A549 (cell line): ENCODE measurements at places on chromosomes 1 and 21. TPM values are rescaled to one million over a fixed set of nuclear protein-coding genes. Genes with fewer than 3 reads are reported as not detected.

- DNase-seq = no peak
Observed at GRCh38 chr1:238399558-238399957, 508.8 kb upstream of the ZP4 start.

DNA sequence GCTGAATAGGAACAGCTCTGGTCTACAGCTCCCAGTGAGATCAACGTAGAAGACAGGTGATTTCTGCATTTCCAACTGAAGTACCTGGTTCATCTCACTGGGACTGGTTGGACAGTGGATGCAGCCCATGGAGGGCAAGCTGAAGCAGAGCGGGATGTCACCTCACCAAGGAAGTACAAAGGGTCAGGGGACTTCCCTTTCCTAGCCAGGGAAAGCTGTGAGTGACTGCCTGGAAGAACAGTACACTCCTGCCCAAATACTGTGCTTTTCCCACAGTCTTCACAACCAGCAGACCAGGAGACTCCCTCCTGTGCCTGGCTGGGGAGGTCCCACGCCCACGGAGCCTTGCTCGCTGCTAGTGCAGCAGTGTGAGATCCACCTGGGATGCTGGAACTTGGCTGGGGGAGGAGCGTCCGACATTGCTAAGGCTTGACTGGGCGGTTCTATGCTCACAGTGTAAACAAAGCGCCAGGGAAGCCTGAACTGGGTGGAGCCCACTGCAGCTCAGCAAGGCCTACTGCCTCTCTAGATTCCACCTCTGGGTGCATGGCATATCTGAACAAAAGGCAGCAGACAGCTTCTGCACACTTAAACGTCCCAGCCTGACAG, 14.7 kb downstream of the CR1L start:
- DNase-seq = no peak

DNA sequence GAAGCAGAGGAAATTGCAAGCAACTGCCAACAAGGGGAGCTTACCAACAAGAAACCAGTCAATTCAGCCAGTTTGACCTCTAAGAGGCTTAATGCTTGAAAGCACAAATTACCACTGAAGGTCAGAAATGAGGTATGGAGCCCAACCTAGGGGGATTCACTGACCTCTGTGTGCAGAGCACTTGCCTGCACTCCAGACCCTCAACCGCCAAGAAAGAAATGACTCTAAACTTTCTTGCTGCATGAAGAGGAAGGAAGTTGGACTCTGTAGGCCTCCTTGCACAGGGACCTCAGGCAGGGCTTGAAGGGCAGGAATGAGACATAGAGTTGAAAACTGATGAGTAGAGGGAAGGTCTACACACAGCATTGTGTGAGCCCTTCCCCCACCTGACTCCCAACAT, 10.0 kb downstream of the ARMH1 start:
- DNase-seq = no peak

DNA sequence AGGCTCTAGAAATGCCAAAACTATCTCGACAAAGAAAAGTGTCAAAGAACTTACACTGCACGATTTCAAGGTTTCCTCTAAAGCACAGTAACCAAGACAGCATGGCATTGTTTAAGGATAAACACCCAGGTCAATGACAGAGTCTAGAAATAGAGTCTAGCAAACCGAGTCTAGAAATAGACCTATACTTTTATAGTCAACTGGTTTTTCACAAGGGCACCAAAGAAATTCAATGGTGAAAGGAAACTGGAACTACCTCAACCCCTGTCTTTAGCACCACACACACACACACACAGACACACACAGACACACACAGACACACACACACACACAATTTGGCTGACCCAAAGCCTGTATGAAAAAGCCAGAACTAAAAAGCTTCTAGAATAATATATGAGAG, 67.1 kb upstream of the PGBD5 start:
- no peak for DNase-seq

- DNase-seq = no peak
Observed at GRCh38 chr21:36075171-36075570, 5.3 kb downstream of the CBR1 start.

MEGF6 gene
- polyA plus RNA-seq = 10.2 to 13.7 TPM (median 12.7 TPM) in 3 replicates

MYOC gene
- not detected in 3 replicates for polyA plus RNA-seq

KCNH1 gene
- polyA plus RNA-seq = 5.1 to 5.7 TPM (median 5.3 TPM) in 3 replicates

FBLIM1 gene
- polyA plus RNA-seq = 33.9 to 39.4 TPM (median 38.1 TPM) in 3 replicates

ACBD6 gene
- 59.8 to 61.4 TPM (median 61.4 TPM) in 3 replicates for polyA plus RNA-seq

GPR52 gene
- polyA plus RNA-seq = not detected in 3 replicates

GLRX2 gene
- 48.8 to 52.4 TPM (median 49.8 TPM) in 3 replicates for polyA plus RNA-seq
